ENCODE measurements at places on chromosomes 13 and 19.

GRCh38 chr13:60453490-60453889, 56.5 kb downstream of the TDRD3 start:
- DNase-seq: no peak

- DNase-seq: no peak
These were observed 4.9 kb downstream of the NAPA start for GRCh38 chr19:47509973-47510372.

GRCh38 chr19:50209131-50209530, 5.7 kb downstream of the MYH14 start:
- DNase-seq: no peak

GRCh38 chr19:53626976-53627375, 4.8 kb upstream of the DPRX start:
- DNase-seq: no peak

DNA sequence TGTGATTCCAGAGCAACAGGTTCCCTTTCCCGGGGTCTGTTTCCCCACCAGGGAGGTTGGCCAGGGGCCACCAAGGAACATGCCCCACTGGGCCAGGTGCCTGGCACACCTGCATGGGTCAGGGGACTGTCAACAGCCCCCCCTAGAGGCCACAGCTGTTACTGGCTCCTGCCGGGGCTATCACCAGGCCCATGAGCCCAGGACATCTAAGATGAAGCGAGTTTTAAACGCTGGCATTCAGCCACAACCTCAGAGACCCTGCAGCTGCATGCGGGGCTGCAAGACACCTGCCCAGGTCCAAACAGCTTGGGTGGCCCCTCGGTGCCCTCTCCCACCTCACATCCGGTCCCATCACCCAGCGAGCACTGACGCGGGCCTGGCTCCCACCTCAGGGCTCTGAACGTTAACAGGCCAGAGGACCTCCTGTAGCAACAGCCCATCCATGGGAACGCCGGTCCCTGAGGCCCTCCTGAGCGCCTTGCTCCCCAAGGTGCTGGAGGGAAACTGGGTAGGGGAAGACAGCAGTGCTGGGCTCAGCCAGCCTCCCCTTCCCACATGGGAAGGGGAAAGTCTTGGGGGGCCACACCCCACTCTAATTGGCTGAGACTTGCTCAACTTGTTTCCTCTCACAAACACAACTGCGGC, 12.0 kb downstream of the KHSRP start:
- DNase-seq: no peak

- DNase-seq: no peak
These were observed 9.0 kb downstream of the RELB start for GRCh38 chr19:45010306-45010705.

- DNase-seq: no peak
These were observed 79.4 kb downstream of the ZIC5 start for GRCh38 chr13:99892196-99892613.

DNA sequence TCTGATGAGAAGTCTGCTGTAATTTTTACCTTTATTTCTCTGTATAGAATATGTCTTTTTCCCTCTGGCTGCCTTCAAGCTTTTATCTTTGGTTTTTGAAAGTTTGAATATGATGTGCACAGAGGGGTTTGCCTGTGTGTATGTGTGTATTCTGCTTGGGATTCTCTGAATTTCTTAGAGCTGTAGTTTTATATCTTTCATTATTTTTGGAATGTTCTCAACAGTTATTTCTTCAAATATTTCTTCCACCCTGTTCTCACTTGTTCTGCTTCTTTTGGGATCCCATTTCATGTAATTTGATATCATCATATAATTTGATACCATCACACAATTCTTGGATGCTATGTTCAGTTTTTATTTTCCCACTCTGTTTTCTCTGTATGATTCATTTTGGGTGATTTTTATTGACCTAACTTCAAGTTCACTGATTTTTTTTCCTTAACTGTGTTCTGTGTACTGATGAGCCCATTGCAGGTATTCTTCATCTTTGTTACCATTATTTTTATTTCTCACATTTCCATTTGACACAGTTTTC, 7.5 kb downstream of the COG3 start:
- DNase-seq: no peak

- no peak for DNase-seq
These were observed 41.3 kb downstream of the MYH14 start for GRCh38 chr19:50244695-50245094.
